ENCODE measurements at places on chromosomes 4 and X. TPM values are rescaled to one million over a fixed set of nuclear protein-coding genes. Genes with fewer than 3 reads are reported as not detected.

- DNase-seq: no peak
These were observed 2.0 kb downstream of the NCAPG start for GRCh38 chr4:17812801-17813200.

PNMA6F gene
- total RNA-seq: not detected

- no peak for DNase-seq
These were observed 22.2 kb downstream of the ARHGAP10 start for GRCh38 chr4:147754037-147754445.

CHRDL1 gene
- 56.2 TPM for total RNA-seq

DNA sequence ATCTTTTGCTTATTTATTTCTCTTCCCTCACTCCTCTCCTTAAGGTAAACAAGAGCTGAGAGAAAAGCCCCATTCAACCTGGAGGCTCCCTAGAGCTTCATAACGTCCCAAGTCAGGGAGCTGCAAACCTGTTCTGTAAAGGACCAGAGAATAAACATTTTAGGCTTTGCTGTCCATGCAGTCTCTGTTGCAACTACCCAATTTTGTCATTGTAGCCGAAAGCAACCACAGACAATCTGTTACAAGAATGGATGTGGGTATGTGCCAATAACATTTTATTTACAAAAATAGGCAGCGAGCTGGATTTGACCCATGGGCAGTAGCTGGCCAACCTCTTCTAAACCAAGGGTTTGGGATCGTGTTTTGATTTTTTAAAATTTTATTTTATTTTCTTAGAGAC lies 71.3 kb upstream of the TBL1X start:
- DNase-seq: no peak

DNA sequence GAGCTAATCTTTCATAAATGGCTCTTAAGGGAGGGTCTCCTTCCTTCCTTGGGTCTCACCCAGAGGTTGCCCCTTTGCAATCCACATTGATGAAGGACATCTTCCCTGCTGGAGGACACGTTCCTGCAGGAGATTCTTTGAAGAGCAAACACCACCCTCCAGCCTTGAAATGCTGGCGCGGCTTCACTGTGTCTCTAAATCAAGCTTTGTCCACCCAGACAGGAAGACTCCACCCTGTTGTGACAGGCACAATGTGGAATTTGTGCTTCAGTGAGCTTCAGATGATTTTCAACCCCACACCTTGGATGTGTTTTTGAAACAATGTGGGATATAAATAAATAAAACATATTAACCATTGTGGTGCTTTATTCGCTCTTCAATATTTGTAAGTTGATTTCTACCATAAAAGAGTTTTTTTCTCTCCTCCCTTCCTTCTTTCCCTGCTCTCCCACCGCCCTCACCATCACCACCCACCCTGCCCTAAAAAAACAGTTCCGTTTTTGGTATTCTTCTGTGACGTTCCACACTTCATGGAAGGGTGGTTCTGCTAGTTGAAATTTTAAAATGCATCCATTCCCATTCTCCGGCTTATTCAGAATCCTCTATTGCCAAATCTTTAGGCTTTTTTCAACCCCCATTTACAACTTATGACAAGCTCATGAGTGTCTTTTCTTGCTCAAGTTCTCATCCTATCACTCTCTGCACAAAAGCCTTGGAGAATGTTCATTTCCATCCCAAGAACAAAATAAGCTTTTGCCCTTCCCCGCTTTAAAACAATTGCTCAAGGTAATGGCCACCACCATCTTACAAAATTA lies 264.3 kb downstream of the RAPGEF2 start:
- DNase-seq: no peak

ADRA2C gene
- not detected for total RNA-seq

DNA sequence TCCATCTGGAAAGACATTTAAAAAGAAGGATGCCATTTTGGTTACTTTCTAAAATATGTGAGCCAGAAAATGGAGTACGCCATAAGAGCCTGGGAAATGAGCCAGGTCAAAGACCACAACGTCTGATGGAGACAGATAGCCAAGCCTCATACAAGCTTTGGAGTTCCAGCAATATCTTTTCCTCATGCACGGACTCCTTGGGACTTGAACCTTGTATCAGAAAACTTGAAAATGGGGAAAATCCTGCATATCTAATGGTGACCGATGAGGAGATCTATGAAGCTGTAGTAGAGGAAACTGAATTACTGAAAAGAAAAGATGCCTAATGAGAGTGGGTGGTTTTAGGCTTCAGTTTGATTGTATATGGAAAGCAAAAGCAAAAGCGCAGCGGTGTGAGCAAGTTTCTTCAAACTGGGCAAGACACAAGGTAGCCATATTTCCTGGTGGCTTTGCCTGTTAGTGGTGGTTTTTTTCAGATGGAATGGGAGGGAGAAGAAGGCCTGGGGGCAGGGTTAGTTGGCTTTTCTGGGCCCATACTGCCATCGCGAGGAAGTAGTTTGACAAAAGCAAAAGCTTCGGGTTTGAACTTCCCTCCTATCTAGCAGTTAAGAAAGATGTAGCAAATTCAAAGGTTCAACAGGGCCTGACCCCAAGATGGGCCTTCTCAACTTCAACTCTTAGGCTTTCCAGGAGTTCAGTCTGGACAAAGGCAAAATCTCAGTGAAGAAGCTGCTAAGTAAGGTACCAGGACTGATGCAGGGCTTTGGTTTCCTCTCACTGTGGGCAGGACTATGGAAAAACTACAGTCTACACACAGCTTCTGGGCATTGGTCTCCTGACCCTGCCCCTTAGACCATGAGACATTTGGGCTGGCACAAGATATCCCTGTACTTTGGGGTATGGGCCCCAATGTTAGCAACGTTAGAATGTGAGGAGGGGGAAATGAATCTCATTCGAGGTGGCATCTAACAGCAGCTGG lies 210.0 kb upstream of the STK26 start:
- no peak for DNase-seq

RENBP gene
- total RNA-seq: 0.92 TPM

- no peak for DNase-seq
These were observed 50.1 kb downstream of the ENPP6 start for GRCh38 chr4:184167576-184167975.

DNA sequence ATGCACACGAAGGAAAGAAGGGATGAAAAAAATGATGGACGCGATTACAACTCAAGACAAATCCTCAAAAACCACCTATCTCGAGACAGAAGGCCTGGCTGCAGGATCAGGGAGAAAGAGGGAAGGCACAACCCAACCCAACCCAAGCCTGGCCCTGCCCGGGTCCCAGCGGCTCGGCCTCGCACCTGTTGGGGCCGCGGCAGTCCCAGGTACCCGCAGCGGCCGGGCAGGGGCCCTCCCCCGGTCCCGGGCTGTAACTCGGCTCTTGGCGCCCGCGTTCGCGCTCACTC lies 464 bp downstream of the RASGEF1B start:
- DNase-seq: no peak

DNA sequence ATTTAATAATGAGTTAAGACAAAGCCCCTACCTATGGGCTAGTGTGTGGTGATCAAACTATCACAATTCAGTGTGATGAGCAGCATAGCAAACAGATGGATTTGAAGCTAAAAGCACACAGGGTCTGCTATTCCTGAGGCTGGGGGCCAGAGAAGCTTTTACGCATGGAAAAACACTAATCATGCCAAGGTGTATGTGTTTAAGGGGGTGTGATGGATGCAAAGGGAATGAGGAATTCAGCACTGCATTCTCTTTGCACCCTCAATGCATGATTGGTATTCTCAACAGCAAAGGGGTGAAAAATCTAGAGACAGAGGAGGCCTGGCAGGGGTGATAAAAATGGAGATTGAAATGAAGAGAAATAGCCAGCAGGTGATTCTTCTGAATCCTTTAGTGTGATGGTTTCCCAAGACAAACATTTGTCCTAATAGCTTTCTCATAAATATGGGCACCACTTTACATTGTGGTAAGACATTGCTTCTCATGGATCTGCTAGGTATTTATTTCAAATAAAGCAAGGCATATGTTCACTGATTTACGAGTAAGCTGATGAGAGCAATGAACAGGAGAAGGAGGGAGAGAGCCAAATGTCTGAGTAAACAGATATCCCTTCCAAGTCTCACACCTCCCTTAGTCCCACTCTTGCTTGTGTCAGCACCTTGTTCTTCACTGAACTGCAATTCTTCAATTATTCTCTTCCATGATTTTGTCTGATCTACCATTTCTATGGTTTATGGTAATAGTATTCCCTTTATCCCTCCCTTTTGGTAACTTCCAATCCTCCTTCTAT lies 15.7 kb downstream of the C1QTNF7 start:
- no peak for DNase-seq

DNA sequence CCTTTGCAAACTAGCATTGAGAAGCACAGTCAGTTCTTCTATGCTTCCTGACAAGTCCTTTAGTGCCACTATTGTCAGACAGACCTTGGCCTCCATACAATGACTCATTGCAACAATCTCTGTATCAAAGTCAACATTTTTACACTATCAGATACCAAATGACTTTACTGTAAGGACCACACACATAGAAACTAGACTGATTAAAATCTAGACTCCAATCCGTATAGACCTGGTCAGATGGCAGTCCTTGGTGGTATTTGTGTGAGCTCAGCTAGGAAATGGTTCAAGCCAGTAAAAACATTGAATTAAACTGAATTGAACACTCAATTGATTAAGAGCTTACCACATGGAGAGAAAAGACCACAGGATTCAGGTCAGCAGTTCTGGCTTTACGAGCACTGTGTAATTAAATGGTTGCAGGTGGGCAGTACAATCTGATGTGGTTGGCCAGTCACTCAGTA lies 549.8 kb upstream of the LCORL start:
- no peak for DNase-seq

DNA sequence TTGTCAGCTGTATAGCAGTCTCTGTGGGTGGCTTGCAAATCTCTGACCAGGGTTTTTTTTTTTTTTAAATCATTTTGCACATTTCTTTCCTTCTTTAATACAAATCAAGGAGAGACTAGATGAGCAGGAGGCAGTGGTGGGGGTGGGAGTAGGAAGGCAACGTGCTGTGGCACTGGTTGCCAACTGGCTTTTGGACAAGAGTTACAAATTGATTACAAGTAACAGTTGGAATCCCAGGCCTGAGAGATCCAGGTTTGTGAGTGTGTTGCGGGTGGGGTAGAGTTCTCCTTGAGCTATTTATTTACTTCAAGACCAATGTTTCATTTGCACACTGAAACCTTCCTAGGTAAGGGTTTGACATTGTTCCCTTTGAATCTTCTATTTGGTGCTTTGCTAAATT lies 325.3 kb downstream of the AFF2 start:
- DNase-seq: no peak

GRCh38 chr4:182778222-182778982 lies 138.8 kb downstream of the DCTD start:
- no peak for DNase-seq

GRCh38 chr4:123990310-123990870 lies 593.8 kb downstream of the SPRY1 start:
- no peak for DNase-seq

DNA sequence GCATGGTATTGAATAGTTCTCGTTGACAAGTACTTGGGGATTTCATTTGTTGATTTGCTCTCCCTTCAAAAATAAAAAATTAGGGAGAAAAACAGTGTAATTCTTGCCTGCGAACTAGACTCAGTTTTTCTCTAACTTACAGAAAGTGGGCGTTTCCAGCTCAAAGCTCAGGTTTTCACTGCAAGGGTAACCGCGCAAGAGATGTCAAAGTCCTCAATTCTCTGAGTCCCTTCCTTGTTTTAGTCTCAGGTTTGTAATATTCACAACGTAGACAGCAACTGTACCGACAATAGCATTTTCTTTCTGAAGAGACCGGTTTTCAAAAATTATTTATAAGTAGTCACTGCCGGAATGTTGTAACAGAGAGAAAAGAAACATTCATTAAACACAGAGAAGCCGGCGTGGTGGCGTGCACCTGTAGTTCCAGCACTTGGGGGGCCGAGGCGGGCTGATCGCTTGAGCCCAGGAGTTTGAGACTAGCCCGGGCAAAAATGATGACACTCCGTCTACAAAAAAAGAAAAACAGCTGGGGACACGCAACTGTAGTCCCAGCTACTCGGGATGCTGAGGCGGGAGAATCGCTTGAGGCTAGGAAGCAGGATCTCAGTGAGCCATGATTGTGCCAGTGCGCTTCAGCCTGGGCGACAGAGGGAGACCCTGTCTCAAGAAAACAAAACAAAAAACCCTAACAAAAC lies 774 bp downstream of the ZCCHC4 start:
- no peak for DNase-seq

DNA sequence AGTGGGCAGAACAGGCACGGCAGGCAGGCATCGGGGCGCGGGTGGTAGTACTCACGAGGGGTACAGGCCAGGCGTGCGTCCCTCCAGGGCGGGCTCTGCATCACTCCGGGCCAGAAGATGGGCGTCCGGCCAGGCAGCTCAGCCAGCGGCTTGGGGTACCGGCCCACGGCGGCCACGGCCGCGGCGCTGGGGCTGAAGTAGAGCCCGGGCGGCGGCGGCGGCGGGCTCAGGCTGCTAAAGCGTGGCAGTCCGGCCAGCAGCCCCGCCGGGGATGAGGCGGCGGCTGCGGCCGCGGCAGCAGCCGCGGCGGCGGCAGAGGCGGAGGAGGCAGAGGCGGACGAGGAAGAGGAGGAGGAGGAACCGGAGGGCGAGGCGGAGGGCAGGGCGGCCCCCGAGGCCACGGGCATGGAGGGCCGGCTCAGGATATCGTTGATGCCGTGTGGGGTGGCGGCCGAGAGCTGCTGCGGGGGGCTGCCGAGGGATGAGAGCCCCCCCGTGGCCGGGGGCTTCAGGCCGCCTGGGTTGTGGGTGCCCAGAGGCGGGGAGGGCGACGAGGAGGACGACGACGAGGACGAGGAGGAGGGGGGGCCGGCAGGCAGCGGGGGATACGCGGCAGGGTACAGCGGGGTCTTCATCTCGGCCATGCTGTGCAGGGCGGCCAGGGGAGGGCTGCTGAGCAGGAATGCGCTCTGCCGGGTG lies 1.4 kb downstream of the NKX6-1 start:
- DNase-seq: no peak

- DNase-seq: no peak
These were observed 18.3 kb downstream of the C4orf50 start for GRCh38 chr4:5999830-6000365.

VSIG1 gene
- 0.36 TPM for total RNA-seq

YIPF7 gene
- not detected for total RNA-seq

DNA sequence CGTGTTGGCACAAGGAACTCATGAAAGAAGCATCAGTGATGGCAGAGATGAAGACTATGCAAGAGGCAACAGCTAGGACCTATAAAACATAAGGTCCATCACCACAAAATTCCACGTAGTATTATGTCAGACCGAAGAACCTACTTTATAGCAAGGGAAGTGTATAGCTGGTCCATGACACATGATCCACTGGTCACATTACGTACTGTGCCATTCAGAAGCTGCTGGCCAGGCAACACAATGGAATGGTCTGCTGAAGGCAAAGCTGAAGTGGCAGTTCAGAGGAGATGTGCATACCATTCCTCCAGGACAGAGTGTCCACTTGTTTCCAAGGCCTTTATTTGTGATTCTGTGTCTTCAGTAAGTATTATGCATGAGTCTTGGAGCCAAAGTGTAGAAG lies 215.5 kb upstream of the UGT8 start:
- no peak for DNase-seq

MAGED4B gene
- total RNA-seq: 7.2 TPM

GRCh38 chrX:53072418-53073114 lies 9.6 kb upstream of the TSPYL2 start:
- no peak for DNase-seq

DNA sequence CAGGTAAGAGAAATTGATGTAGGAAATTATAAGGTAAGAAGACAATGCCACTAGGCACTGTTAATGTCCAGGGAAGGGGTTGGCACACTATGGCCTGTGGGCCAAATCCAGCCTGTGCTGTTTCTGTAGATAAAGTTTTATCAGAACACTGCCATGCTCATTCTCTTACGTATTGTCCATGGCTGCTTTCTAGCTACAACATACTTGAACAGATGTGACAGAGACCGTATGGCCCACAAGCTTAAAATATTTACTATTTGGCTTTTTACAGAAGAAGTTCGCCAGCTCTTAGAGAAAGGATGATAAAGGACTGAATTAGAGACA lies 168.0 kb downstream of the CDS1 start:
- no peak for DNase-seq

All from epithelial cell of proximal tubule (primary cell).